Ascending aorta (tissue), 2 donors: ENCODE measurements at places on chromosomes 3 and 15. TPM values are rescaled to one million over a fixed set of nuclear protein-coding genes. Genes with fewer than 3 reads are reported as not detected.

The STRA6 gene
- total RNA-seq = not detected

The RTP4 gene
- total RNA-seq = not detected

The CADPS gene
- not detected for total RNA-seq

The ANKRD34C gene
- not detected for total RNA-seq

The TSC22D2 gene
- 17.9 TPM for total RNA-seq

The MCTP2 gene
- total RNA-seq = 25.5 TPM

The RLBP1 gene
- not detected for total RNA-seq

The USP50 gene
- total RNA-seq = not detected

The SERINC4 gene
- total RNA-seq = not detected

The CORO2B gene
- total RNA-seq = 11.0 TPM

The NSUN3 gene
- 17.1 TPM for total RNA-seq

The FBLN2 gene
- total RNA-seq = 323 TPM

The BCHE gene
- total RNA-seq = not detected

The SRGAP3 gene
- total RNA-seq = 1.6 TPM

The SPESP1 gene
- 6.1 TPM for total RNA-seq

The CSPG4 gene
- total RNA-seq = 258 TPM

The VILL gene
- total RNA-seq = 6.3 TPM

The PPM1M gene
- 20.3 TPM for total RNA-seq

The CCR2 gene
- 0.11 TPM for total RNA-seq

The HYAL2 gene
- 449 TPM for total RNA-seq

The CHRM5 gene
- not detected for total RNA-seq

The KCNAB1 gene
- total RNA-seq = 15.1 TPM

The CCR3 gene
- not detected for total RNA-seq

The MYD88 gene
- 38.8 TPM for total RNA-seq

The EIF4A2 gene
- 260 TPM for total RNA-seq

The CLK3 gene
- total RNA-seq = 154 TPM

The C15orf62 gene
- total RNA-seq = not detected

The FAM107A gene
- 93.4 TPM for total RNA-seq

The ILDR1 gene
- not detected for total RNA-seq

The TMOD2 gene
- total RNA-seq = 7.0 TPM

The PROS1 gene
- total RNA-seq = 44.2 TPM

The TEX9 gene
- 12.5 TPM for total RNA-seq

The PRTG gene
- 0.21 TPM for total RNA-seq

The IGF2BP2 gene
- total RNA-seq = 2.9 TPM

The HCLS1 gene
- total RNA-seq = 19.8 TPM

The TMEM87A gene
- total RNA-seq = 25.4 TPM

The CPLX3 gene
- not detected for total RNA-seq

The SCAANT1 gene
- not detected for total RNA-seq

The PODXL2 gene
- total RNA-seq = 1.6 TPM

The IQCF5 gene
- total RNA-seq = not detected

The TRIM69 gene
- total RNA-seq = 40.3 TPM

The C2CD4A gene
- not detected for total RNA-seq

The GPR87 gene
- not detected for total RNA-seq

The RTP2 gene
- not detected for total RNA-seq

The CD80 gene
- total RNA-seq = 3.2 TPM

The TRIM42 gene
- not detected for total RNA-seq

The RABL3 gene
- total RNA-seq = 3.0 TPM

The COLQ gene
- 4.6 TPM for total RNA-seq

The CHRNA7 gene
- total RNA-seq = 2.6 TPM

The SCN11A gene
- total RNA-seq = not detected
